Putamen (tissue), 1 donor: ENCODE measurements at places on chromosomes 1 and 21.
A peak's percentile ranks its signal among the peaks of the same experiment; 100 is the strongest.

DNA sequence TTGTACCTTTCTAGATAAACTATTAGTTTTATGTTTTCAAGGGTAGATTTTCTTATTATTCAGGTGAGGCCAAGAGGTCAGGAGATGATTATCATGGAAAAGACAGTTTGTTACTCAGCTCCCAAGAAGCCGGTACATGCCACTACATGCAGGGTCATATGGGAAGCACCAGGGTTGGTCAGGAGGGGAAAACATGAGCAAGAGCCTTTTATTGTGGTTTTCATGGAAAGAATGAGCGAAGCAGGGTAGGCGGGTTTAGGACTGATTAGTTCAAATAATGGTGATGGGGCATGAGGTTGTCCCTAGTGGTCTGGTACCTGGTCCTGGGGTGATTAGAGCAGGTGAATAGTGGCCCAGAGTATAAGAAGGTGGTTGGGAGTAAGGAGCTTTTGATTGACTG is 189.9 kb downstream of the APP start:
- no peak for DNase-seq

GRCh38 chr1:11990303-11991032 is 10.2 kb downstream of the MFN2 start:
- DNase-seq = no peak

GRCh38 chr21:44292812-44293195 is 7.0 kb upstream of the PFKL start:
- DNase-seq = no peak

GRCh38 chr1:28132171-28133167 is 44.0 kb downstream of the PTAFR start:
- no peak for DNase-seq

DNA sequence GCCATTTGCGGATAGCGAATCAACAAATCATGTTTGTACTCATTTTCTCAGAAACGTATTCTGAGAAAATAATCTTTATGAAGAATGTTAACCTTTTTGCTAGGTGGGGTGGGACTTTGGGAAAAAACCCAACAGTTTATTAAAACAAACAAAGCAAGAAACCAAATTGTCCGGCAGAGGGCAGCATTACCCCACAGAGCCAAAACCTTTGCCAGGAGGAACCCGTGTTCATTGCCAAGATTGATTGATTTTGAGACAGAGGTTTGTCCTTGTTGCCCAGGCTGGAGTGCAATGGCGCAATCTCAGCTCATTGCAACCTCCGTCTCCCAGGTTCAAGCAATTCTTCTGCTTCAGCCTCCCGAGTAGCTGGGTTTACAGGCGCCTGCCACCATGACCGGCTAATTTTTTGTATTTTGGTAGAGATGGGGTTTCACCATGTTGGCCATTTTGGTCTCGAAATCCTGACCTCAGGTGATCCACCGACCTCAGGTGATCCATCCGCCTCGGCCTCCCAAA is 70.8 kb upstream of the RHOU start:
- peak; percentile 77 for DNase-seq

GRCh38 chr1:56065729-56066128 is 513.6 kb downstream of the PLPP3 start:
- DNase-seq = no peak

DNA sequence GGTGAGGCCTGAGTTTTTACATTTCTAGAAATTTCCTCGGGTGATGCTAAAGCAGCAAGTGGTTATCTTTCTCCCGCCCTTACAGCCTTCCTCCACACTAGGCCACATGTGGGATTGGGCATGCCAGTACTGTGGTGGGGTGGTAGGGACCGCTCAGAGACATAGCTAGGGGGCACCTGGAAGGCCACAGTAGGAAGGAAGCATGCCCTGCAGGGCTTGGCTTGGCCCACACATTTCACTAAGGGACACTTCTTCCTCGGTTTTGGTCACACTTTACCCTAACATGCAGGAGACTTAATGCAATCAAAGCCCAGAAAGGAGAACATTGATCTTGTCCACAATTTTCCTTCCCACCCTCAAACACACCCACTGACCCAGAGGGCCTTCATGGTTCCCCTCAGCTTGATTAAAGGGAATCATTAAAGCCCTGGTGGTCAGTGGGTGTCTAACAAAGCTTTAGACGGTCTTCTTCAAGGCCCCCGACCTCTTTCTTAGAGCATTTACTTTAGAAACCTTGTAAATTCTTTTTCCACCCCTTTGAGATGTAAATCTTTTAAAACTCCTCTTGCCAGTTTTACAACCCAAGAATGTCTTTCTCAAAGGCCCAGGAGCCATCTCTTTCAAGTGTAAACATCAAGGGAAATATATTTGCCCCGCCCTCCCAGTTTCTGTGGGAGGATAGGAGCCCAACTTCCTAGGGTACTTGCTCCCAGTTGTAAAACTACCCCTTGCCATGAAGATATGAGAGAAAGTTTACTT is 246.4 kb upstream of the PTBP2 start:
- no peak for DNase-seq
